Activated T-cell treated with anti-CD3 and anti-CD28 coated beads, Interleukin-2, amount 50 U/mL, for 48 hours (primary cell): ENCODE measurements at places on chromosomes 1 and 21.

DNA sequence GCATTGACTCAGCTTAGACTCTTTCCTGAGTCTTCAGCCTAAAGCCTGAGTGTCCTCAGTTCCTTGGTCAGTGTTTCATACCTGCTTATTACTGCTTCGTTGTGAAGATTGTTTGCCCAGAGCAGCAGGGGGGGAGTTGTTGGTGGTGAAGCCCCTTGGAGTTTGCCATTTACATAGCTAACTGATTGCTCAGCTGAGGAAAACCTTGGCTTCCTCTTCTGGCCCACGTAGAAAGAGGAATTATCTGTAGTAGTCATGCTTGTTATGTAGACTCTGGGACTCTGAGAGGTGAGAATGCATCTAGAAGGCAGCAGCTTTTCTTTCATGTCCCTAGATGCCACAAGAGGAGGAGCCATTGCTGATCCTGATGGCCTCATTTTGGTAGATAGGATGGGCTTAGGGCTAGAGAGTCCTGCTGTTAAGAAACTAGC is 125.9 kb downstream of the MAST2 start:
- DNase-seq: no peak

- DNase-seq: no peak
These were observed 61.4 kb upstream of the ZNF648 start for GRCh38 chr1:182122913-182123260.

- DNase-seq: no peak
These were observed 276.2 kb downstream of the NEGR1 start for GRCh38 chr1:72006092-72006491.

DNA sequence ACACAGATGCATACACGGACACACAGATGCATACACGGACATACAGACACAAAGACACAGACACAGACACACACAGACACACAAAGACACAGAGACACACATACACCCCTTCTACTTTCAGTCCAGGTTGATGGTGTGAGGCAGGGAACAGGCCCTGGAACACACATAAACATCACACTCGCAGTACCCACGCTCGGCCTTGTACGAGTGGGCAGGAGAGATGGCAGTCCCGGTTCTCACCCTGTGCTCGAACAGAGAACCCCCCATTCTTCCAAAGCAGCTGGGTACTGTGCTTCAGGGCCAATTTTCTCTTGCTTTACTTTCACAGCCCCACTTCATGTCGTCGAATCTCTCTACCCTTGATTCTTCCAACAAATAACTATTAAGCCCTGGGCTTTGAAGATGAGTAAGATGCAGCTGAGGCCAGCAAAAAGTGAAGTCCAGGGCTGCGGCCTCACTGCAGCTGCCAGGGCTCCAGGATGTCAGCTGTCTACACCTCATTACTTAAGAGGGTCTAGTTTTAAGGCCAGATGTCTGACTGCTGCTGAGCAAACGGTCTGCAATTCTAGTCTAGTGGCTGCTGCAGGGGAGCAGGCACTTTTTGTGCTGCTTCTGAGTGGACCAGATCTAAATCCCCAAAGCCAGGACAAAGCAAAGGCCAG is 90.1 kb downstream of the PGBD5 start:
- DNase-seq: no peak

DNA sequence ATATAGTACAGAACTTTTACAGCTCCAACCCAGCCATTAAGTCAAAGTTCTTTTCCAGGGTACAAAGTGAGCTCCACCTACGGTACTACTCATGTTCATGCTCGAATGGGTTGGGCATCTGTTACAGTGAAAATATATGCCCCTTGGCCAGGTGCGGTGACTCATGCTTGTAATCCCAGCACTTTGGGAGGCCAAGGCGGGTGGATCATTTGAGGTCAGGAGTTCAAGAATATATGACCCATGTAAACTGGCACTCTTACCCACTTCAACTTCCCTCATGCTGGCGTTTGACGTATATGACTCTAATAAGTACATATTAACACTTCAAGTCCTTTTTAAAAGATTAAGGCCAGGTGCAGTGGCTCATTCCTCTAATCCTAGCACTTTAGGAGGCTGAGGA is 71.3 kb upstream of the PKN2 start:
- no peak for DNase-seq

DNA sequence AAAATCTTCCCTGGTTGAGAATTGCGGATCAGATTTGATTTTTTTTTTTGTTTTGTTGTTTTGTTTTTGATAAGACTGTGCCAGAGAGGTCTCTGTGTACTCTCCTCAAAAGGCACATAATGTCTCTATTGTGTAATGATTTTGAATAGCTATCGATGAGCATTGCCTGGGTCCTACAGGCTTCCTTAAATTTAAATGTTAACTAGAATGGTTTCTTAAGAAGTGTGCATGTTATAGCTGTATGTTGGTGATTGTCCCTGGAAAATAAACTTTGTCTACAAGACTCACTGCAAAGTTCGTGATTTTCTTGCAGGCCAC is 121.2 kb downstream of the ITSN1 start:
- no peak for DNase-seq

DNA sequence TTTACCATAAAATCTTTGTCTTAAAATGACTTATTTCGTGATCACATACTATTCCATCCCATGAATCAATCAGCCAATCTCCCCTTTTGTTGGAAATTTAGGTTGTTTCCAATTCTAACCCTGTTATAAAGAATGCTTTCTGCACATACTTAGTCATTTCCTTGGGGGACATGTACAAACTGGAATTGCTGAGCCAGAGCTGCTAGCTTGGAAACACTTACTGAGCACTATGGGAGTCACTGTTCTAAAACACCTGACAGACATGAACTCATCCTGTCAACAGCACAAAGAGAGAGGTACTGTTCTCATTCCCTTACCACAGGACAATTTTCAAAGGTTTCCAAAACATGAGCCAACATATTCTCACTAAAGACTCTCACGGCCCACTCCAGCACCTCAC is 32.1 kb downstream of the AK2 start:
- DNase-seq: no peak

- DNase-seq: no peak
These were observed 19.1 kb downstream of the MARCKSL1 start for GRCh38 chr1:32316903-32317277.

DNA sequence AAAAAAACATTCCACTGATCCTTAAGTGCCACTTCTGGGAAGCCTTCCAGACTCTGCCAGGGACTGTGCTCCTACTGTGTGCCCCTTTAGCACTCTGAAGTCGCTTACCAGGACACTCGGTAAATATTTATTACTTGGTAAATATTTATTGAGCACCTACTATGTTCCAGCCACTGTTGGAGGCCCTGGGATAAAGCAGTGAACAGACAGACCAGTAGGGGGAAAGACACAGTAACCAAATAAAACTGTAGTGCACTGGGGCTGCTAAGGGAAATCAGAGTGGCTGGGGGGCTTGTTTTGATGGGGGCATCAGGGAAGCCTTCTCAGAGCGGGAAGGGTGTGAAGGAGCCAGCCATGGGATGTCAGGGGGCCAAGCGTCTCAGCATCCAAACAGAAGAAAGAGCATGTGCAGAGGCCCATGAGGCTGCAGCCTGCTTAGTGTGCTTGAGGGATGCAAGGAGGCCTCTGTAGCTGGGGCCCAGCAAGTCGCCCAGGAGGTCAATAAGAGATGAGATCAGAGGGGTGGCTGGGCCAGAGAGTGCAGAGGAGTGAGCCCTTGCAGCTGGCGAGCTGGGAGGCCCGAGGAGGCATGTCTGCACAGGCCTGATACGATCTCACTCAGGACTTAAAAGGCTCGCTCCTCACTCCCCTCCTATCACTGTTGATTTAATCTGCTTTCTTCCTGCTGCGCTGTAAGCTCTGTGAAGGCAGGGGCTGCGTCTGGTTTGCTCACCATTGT is 28.6 kb downstream of the KAZN start:
- DNase-seq: no peak

- DNase-seq: peak; percentile 75
These were observed 124.7 kb downstream of the PCBP3 start for GRCh38 chr21:45768011-45768739.

- no peak for DNase-seq
These were observed at the start of gene F13B for GRCh38 chr1:197066719-197067456. Gene F13B, minus strand, starts transcription at chr1:197067260. Its CDS starts 37 bp downstream, at chr1:197067223.

- no peak for DNase-seq
These were observed 446.9 kb downstream of the NEGR1 start for GRCh38 chr1:71835442-71835813.

- no peak for DNase-seq
These were observed 35.3 kb downstream of the MTF2 start for GRCh38 chr1:93114391-93114790.

GRCh38 chr1:177278626-177279390 is 108.0 kb downstream of the BRINP2 start:
- DNase-seq: no peak

DNA sequence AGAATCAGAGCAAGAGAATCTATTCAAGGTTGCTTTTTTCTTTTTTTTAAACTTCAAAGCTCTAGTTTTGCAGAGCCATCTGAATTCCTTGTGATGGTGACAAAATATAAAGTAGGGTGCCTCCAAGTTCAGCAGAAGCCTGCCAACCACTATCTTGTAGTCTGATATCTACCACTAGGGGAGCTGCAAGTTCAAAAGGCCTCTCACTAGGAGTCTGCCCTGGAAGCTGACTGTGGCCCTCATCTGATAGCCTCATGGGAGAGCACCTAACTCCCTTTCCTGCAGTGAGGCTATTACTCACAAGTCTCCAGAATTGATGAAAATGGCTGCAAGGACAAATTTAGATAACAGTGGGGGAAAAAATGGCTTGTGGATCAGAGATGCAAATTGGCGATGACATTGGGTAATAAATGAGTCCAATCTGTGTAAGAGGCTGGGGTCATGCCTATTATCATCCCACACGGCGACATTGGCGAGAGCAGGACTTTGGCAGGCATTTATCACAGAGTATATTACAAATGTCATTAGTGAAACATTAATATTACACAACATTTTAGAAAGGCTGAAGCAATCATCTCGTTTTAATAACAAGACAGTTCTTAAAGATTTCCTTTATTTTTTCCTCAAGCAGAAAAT is 10.7 kb upstream of the ZP4 start:
- no peak for DNase-seq

GRCh38 chr1:204983136-204983535 is 59.9 kb upstream of the CNTN2 start:
- DNase-seq: no peak

GRCh38 chr1:205756552-205756951 is 6.6 kb upstream of the NUCKS1 start:
- no peak for DNase-seq

GRCh38 chr1:200626853-200627534 is 6.4 kb upstream of the KIF14 start:
- no peak for DNase-seq

GRCh38 chr1:90713741-90714509 is 3.2 kb downstream of the BARHL2 start:
- DNase-seq: no peak

- no peak for DNase-seq
These were observed 83.1 kb upstream of the CTTNBP2NL start for GRCh38 chr1:112312879-112313278.

- DNase-seq: no peak
These were observed 339.7 kb downstream of the USP25 start for GRCh38 chr21:16069178-16070112.

DNA sequence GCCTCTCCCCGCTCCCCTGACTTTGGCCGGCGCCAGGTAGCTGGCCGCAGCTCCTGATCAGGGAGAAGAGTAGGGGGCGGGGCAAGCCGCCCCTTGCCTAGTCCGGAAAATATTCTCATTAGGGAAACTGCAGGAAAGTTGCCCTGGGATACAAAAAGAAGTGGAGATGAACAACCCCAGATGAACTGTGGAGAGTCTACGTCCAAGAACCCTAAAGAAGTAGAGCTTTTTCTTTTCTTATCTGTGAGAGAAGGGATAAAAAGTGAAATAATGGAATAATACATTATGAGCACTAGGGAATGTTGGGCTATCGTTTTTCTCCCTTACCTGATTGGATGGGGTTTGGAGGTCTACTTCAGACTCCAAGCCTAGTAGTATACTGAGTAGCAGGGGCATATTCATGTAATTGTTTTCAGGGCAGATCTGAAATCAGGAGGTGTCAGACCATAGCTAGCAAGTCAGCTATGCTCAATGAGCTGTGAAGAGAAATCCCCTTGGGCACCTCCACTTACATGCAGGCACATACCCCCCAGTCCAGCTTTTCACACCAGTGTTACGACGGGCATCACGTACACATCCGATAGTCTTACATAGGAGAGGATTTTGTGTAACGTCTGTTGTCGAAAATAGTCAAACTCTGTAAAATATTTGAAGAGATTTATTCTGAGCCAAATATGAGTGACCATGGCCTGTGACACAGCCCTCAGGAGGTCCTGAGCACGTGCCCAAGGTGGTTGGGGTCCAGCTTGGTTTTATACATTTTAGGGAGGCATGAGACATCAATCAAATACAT is 1.7 kb upstream of the DUSP10 start:
- no peak for DNase-seq

GRCh38 chr1:177950506-177950905 is 19.4 kb downstream of the SEC16B start:
- no peak for DNase-seq

GRCh38 chr1:209585197-209585596 is 1.7 kb downstream of the CAMK1G start:
- no peak for DNase-seq

GRCh38 chr1:150887018-150887417 is at the start of gene CTXND2:
Gene CTXND2, plus strand, starts transcription at chr1:150887136. Its CDS starts 25,179 bp downstream, at chr1:150912315.
- no peak for DNase-seq

GRCh38 chr1:40243351-40243750 is 4.4 kb upstream of the TMCO2 start:
- no peak for DNase-seq

DNA sequence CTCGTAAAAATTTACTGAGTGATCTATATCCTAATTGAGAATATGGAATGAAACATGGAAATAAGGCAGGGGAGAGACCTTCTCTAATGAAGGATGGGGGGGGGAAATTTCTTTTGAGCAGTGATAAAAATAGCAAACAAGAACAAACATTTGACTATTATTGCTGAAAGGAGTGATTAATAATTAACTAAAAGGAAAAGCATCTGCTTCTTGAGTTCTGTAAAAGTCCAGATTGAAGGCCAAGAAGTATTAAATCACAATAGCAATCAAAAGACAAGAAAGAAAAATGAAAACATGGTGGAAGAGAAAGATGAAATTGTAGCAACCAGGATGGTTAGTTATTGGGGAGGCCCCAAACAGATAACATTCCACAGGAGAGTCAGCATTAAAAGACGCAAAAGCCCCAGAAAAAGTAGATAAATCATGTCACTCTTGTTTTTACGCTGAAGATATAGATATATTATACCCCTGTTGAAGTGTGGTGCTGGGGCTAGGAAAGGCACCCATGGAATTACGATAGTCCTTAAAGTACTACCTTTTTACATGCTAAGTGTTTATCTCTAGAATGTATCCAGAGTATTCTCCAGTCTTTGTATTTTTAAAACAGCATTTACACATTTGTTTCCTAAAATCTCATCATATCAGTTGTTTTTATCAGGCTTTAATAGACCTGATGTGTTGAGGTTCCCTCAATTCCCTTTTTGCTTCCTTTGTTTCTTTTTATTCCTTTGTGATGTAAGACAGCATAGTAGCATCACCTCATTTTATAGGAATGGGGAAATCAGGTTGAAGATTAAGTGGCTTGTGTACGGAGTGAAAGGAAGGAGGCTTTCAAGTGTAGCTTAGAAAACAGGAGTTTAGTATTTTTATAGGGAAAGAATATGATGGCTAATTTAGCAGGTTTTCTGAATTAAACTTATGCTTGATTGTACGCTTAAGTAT is 28.9 kb downstream of the DISP1 start:
- no peak for DNase-seq

GRCh38 chr1:112995890-112996289 is 39.9 kb upstream of the SLC16A1 start:
- no peak for DNase-seq
